Panc1 (cell line): ENCODE measurements at places on chromosomes 1 and 21.

- no peaks in the 10 kb centered on the region for H3K27me3 ChIP-seq
- no peak for DNase-seq
- no peak overlapping the region for H3K4me3 ChIP-seq
- no peaks in the 10 kb centered on the region for H3K36me3 ChIP-seq
- no peaks in the 10 kb centered on the region for H3K4me1 ChIP-seq
Observed at GRCh38 chr1:5944843-5945167, 47.4 kb downstream of the NPHP4 start.

- H3K36me3 ChIP-seq = no peaks in the 10 kb centered on the region
- DNase-seq = no peak
- H3K27me3 ChIP-seq = no peaks in the 10 kb centered on the region
- H3K4me3 ChIP-seq = no peak overlapping the region
- H3K4me1 ChIP-seq = peaks cover 11% of the 10 kb centered on the region
Observed at GRCh38 chr1:61120246-61120840, 38.0 kb downstream of the NFIA start.

DNA sequence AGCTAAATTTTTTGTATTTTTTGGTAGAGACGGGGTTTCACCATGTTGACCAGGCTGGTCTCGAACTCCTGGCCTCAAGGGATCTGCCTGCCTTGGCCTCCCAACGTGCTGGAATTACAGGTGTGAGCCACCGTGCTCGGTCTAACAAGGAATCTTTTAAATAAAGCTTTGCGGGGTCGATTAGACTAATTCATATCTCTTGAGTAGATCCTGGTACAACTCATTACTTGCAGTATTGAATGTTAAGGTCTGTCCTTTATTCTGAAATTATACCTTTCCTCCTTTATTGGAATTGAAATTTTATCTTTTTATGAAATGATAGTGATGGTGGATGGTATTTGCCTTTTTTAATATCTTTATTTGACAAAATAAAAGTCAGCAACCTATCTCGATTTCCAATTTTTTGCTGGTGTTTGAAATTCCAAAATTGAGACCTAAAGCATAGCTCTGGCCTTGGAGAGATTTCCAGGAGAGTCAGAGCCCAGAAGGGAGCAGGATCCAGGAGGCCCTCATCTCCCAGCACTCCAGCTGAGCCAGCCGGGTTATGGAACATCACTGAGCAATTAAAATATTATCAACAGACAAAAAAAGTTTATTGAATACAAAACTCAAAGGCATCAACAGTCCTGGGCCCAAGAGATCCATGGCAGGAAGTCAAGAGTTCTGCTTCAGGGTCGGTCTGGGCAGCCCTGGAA is 4.7 kb downstream of the S100A2 start:
- H3K4me1 ChIP-seq = peaks cover 24% of the 10 kb centered on the region
- no peak overlapping the region for H3K4me3 ChIP-seq
- no peak for DNase-seq
- no peaks in the 10 kb centered on the region for H3K27me3 ChIP-seq
- H3K27ac ChIP-seq = no peak overlapping the region
- no peaks in the 10 kb centered on the region for H3K36me3 ChIP-seq

- H3K27ac ChIP-seq = no peak overlapping the region
- no peaks in the 10 kb centered on the region for H3K27me3 ChIP-seq
- DNase-seq = no peak
- no peaks in the 10 kb centered on the region for H3K4me1 ChIP-seq
Observed at GRCh38 chr1:159581422-159581821, 6.2 kb upstream of the APCS start.

- no peak overlapping the region for H3K27ac ChIP-seq
- no peaks in the 10 kb centered on the region for H3K36me3 ChIP-seq
- H3K4me1 ChIP-seq = no peaks in the 10 kb centered on the region
- H3K27me3 ChIP-seq = peaks cover 2% of the 10 kb centered on the region; the same call in 1 of the 2 replicates
- DNase-seq = no peak
Observed at GRCh38 chr1:152699746-152700145, 1.6 kb downstream of the LCE2A start.

DNA sequence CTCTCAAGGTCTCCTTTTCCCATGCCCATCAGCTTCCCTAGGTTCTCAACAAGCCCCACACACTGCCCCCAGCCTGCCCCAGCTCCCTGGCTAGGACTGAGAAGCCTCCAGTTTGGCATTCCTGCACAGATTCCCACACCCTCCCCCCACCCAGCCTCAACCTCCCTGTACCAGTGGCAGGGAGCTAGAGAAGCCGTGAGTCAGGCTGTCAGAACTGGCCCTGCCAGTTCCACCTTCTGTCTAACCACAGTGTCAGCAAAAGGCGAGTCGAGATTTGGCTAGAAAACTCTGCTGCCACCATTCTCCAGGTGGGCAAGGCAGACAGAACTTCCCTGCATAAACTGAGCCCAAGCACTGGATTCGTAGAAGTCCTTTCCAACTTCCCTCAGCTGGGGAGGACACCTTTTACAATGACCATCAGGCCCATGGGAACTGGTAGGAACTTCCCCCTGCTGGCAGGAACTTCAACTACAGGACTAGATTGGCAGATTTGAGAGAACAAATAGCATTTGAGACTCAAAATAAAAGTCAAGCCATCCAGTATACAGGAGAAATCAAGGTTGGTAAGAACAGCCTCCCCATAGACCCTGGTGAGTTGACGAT is 31.0 kb downstream of the TNNT2 start:
- DNase-seq = no peak
- H3K4me1 ChIP-seq = no peaks in the 10 kb centered on the region
- no peak overlapping the region for H3K27ac ChIP-seq

DNA sequence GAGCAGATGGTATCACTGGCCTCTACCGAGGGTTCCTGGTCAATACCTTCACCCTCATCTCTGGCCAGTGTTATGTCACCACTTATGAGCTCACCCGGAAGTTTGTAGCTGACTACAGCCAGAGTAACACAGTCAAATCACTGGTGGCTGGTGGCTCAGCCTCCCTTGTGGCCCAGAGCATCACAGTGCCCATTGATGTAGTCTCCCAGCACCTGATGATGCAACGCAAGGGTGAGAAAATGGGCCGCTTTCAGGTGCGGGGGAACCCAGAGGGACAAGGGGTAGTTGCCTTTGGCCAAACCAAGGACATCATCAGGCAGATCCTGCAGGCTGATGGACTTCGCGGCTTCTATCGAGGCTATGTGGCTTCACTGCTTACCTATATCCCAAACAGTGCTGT is 6.1 kb downstream of the SLC25A44 start:
- H3K4me1 ChIP-seq = peaks cover 6% of the 10 kb centered on the region; the same call in 1 of the 2 replicates
- H3K27me3 ChIP-seq = no peaks in the 10 kb centered on the region
- no peak overlapping the region for H3K4me3 ChIP-seq
- H3K27ac ChIP-seq = no peak overlapping the region
- peaks cover 4% of the 10 kb centered on the region for H3K36me3 ChIP-seq
- no peak for DNase-seq

DNA sequence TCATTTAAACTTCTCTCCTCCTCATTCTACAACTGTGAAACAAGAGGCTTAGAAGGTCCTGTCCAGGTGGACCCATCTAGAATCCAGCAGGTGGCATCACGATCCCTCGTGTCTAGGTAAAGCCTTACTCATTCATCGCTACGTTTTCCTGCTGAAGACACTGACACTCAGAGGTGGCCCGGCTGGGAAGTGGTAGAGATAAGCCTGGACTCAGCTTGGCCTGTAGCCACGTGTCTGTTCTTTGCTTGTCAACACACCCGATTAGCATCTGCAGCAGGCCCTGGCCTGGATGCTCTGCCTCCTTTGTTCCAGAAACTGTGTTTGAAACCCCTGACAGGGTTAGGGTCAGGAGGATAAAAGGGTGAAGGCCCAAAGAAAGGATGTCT is 43.4 kb downstream of the PARP1 start:
- H3K36me3 ChIP-seq = peaks cover 19% of the 10 kb centered on the region
- no peak for DNase-seq
- H3K4me3 ChIP-seq = no peak overlapping the region
- no peaks in the 10 kb centered on the region for H3K4me1 ChIP-seq
- no peaks in the 10 kb centered on the region for H3K27me3 ChIP-seq
- H3K27ac ChIP-seq = no peak overlapping the region

GRCh38 chr21:25541042-25541441 is 66.2 kb downstream of the MRPL39 start:
- no peak overlapping the region for H3K27ac ChIP-seq
- no peaks in the 10 kb centered on the region for H3K4me1 ChIP-seq
- no peak overlapping the region for H3K4me3 ChIP-seq
- no peaks in the 10 kb centered on the region for H3K36me3 ChIP-seq
- H3K27me3 ChIP-seq = no peaks in the 10 kb centered on the region
- DNase-seq = no peak

GRCh38 chr1:228737601-228738041 is 2.3 kb downstream of the RHOU start:
- H3K4me1 ChIP-seq = peaks cover 7% of the 10 kb centered on the region
- H3K27ac ChIP-seq = no peak overlapping the region
- no peaks in the 10 kb centered on the region for H3K27me3 ChIP-seq

DNA sequence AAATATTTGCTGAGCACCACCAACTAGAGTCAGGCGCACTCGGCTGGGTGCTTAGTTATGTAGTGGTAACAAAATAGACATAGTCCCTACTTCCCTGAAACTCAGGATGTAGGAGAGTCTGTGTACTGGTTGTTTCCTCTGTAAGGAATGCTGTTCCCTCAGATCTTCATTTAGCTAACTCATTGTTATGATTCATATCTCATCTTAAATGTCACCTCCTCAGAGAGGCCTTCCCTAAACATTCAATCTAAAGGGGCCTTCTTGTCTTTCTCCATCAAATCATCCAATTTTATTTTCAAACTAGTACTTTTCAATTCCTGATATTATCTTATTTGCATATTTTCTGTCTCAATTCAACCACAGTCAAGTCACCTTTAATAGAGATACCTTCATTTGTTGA is 132.9 kb downstream of the PIK3R3 start:
- DNase-seq = no peak
- no peak overlapping the region for H3K27ac ChIP-seq
- no peak overlapping the region for H3K4me3 ChIP-seq

DNA sequence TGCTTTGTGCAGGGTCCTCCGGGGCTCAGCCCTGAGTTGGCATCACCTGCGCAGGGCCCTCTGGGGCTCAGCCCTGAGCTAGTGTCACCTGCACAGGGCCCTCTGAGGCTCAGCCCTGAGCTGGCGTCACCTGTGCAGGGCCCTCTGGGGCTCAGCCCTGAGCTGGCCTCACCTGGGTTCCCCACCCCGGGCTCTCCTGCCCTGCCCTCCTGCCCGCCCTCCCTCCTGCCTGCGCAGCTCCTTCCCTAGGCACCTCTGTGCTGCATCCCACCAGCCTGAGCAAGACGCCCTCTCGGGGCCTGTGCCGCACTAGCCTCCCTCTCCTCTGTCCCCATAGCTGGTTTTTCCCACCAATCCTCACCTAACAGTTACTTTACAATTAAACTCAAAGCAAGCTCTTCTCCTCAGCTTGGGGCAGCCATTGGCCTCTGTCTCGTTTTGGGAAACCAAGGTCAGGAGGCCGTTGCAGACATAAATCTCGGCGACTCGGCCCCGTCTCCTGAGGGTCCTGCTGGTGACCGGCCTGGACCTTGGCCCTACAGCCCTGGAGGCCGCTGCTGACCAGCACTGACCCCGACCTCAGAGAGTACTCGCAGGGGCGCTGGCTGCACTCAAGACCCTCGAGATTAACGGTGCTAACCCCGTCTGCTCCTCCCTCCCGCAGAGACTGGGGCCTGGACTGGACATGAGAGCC is 22.7 kb downstream of the COL6A1 start:
- no peak overlapping the region for H3K4me3 ChIP-seq
- no peak overlapping the region for H3K27ac ChIP-seq
- H3K36me3 ChIP-seq = no peaks in the 10 kb centered on the region
- no peaks in the 10 kb centered on the region for H3K4me1 ChIP-seq
- DNase-seq = no peak

GRCh38 chr1:11487196-11487751 is 8.3 kb downstream of the DISP3 start:
- no peak overlapping the region for H3K4me3 ChIP-seq
- no peak for DNase-seq
- no peaks in the 10 kb centered on the region for H3K36me3 ChIP-seq
- no peaks in the 10 kb centered on the region for H3K4me1 ChIP-seq
- peaks cover 16% of the 10 kb centered on the region for H3K27me3 ChIP-seq

DNA sequence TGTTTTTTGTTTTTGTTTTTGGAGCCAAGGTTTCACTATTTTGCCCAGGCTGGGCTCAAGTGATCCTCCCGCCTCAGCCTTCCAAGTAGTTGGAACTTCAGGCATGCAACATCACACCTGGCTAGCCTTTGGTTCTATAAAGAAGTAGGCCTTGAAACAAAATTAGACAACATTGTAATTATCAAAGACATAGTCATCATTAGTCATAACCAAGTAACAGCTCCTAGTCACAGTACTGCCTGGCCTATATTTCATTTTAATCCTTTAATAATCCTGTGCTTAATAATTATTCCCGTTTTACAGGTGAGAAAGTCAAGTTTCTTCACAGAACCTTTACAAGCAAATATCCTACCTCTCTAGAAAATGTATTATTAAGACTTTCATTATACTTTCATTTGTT is 52.3 kb upstream of the TBX15 start:
- H3K36me3 ChIP-seq = no peaks in the 10 kb centered on the region
- no peak overlapping the region for H3K27ac ChIP-seq
- H3K27me3 ChIP-seq = no peaks in the 10 kb centered on the region
- no peaks in the 10 kb centered on the region for H3K4me1 ChIP-seq
- DNase-seq = no peak
- no peak overlapping the region for H3K4me3 ChIP-seq

DNA sequence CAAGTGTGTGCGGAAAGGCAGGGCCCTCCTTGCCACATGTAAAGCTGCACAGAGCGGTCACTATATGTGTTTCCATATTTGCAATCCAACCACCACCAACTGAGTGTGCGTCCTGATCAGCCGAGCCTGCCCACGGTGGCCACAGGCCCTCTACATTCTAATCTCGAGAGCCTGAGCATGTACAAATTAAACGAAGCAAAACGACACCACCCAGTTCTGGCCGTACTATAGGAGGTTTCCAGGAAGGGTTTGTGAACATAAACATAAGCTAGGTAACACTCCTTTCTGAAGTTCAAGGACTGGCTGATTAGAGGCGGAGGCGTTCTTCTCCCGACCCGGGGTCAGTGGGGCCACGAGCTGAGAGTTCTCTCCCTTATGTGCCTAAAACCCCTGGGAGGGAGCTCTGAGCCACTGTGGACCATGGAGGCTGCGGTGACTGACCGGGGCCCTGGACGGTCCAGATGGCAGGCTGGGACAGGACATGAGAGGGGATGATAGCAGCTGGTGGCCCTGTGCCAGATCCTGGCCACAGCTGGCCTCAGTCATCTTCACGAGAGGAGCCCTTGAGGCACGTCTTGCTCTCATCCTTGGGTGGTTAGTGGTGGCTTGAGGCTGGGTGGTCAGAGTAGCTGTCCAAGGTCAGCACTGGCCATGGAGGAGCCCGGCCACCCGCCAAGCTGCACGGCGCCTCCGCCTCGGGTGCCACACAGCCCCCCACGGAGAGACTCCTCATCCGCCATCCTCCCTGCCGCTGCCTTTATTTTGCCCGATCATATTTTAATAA is 39.1 kb upstream of the TRAPPC10 start:
- DNase-seq = no peak
- no peak overlapping the region for H3K27ac ChIP-seq
- no peak overlapping the region for H3K4me3 ChIP-seq
- H3K36me3 ChIP-seq = no peaks in the 10 kb centered on the region
- no peaks in the 10 kb centered on the region for H3K4me1 ChIP-seq
- H3K27me3 ChIP-seq = no peaks in the 10 kb centered on the region

- H3K27me3 ChIP-seq = peaks cover 2% of the 10 kb centered on the region; the same call in 1 of the 2 replicates
- no peak overlapping the region for H3K4me3 ChIP-seq
- H3K36me3 ChIP-seq = no peaks in the 10 kb centered on the region
- no peaks in the 10 kb centered on the region for H3K4me1 ChIP-seq
- H3K27ac ChIP-seq = no peak overlapping the region
- DNase-seq = no peak
Observed at GRCh38 chr1:171935086-171935485, 93.8 kb downstream of the DNM3 start.

- no peak overlapping the region for H3K4me3 ChIP-seq
- DNase-seq = no peak
- H3K27ac ChIP-seq = no peak overlapping the region
- no peaks in the 10 kb centered on the region for H3K4me1 ChIP-seq
- no peaks in the 10 kb centered on the region for H3K36me3 ChIP-seq
Observed at GRCh38 chr1:164731161-164731876, 172.3 kb downstream of the PBX1 start.
